ENCODE measurements at places on chromosomes 3 and 15. TPM values are rescaled to one million over a fixed set of nuclear protein-coding genes. Genes with fewer than 3 reads are reported as not detected.

- no peak for DNase-seq
Observed at GRCh38 chr3:46755646-46756045, 38.0 kb upstream of the PRSS50 start.

- peak; percentile 19 for DNase-seq
Observed at GRCh38 chr3:183122257-183122932, 23.1 kb upstream of the MCCC1 start.

GRCh38 chr3:120471643-120472042 is 20.9 kb upstream of the FSTL1 start:
- no peak for DNase-seq

DNA sequence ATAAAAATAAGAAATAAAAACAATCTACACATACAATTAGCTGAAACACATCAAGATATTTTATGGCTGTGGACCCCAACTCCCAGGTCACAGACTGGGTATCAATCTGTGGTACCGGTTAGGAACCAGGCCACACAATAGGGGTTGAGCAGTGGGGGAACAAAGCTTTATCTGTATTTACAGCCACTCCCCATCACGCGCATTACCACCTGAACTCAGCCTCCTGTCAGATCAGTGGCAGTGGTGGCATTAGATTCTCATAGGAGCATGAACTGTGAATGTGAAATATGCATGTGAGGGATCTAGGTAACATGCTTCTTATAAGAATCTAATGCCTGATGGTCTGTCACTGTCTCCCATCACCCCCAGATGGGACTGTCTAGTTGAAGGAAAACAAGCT is 17.7 kb upstream of the DNAJC19 start:
- no peak for DNase-seq

GRCh38 chr3:61181874-61182273 is 69.4 kb downstream of the FHIT start:
- peak; percentile 11 for DNase-seq

GRCh38 chr3:82938821-82939328 is 1177.4 kb upstream of the GBE1 start:
- no peak for DNase-seq

DNA sequence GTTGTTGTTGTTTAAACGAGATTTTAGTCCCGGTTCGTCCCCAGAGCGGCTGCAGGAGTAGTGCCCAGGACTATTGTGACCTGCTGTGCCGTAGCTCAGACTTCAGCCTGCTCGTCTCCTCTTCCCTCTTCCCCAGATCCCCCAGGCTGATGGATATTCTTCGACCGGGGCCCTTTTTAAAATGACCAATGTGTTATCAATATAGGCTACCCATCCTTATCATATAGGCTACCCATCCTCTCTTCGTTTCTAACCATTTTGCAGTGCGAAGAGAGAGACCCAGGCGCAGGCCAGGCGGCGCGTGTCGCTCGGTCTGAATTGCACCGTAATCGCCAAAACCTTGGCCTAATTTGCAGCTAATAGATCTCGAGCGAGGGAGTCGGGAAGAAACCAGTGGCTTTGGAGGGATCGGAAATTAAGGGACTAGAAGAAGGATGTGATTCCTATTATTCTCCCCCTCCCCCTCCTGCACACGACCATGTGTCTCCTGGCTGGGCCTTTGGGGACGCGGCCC is 23.0 kb downstream of the NR2F2 start:
- no peak for DNase-seq

DNA sequence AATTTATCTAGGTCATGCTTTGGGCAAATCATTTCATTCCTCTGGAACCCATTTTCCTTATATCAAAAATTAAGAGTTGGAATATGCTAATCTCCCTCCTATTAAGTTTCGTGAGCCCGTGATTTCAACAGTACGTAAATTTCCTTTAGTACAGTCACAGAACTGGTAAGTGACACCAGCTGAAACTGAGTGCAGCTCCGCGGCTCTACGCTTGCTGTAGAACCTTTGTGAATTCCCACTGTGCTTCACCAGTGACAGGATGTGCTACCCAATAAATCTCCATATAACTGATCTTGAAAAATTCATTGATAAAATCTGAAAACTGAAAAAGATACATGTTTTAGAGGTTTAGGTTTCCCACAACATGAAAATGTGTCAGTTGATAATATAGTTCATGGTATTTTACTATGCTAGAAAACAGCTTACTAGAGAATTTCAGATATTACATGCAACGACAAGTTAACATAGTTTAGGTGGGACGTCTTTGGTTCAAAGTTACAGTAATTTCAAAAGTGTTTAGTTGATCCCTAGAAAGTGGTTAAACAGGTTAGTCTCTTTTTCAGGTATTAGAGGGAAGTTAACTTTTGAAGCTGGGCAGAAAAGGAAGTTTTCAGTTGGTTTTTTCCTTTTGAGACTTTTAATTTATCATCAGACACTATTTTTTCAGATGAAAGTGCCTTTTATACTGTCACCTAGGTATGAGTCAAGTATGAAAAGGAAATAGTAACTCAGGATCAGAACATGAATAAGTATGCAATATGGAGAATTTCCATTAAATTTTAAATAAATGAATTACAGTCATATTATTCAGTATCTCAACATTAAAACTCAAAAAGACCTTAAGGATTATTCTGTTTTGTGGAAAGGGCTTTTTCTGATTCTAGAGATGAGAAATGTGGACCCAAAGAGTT is 57.0 kb downstream of the PPARG start:
- DNase-seq: no peak

DNA sequence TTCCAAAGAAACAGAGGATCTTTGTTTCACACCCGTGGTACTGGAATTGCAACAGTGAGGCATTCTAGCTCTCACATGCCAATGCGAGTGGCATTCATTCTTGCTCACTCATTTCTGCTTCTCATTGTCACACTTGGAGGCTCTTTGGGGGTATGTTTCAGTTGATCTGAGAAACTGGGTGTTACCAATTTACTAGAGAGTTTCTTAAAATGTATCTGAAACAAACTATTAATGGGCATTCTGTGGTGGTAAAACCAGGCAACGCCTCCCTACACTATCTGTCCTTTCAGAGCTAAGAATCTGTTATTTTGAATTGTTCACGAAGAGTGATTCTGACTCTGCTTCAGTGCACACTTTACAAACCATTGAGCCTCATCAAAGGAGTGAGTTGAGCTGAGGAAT is 140.6 kb upstream of the BHLHE40 start:
- no peak for DNase-seq

DNA sequence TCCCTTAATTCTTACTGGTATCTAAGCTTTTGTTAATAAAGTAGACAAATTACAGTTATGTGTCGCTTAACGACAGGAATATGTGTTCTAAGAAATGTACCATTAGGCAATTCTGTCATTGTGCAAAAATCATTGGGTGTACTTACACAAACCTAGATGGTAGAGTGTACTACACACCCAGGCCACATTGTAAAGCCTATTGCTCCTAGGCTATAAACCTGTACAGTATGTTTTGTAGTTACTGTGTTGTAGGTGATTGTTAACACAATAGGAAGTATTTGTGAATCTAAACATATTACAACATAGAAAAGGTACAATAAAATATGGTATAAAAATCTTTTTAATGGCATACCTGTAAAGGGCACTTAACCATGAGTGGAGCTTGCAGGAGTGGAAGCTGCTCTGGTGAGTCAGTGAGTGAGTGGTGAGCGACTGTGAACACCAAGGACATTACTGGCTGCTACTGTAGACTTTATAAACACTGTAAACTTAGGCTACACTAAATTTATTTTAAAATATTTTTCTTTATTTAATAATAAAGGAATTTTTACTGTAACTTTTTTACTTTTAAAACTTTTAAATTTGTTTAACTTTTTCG is 47.4 kb downstream of the FSIP1 start:
- DNase-seq: no peak

DNA sequence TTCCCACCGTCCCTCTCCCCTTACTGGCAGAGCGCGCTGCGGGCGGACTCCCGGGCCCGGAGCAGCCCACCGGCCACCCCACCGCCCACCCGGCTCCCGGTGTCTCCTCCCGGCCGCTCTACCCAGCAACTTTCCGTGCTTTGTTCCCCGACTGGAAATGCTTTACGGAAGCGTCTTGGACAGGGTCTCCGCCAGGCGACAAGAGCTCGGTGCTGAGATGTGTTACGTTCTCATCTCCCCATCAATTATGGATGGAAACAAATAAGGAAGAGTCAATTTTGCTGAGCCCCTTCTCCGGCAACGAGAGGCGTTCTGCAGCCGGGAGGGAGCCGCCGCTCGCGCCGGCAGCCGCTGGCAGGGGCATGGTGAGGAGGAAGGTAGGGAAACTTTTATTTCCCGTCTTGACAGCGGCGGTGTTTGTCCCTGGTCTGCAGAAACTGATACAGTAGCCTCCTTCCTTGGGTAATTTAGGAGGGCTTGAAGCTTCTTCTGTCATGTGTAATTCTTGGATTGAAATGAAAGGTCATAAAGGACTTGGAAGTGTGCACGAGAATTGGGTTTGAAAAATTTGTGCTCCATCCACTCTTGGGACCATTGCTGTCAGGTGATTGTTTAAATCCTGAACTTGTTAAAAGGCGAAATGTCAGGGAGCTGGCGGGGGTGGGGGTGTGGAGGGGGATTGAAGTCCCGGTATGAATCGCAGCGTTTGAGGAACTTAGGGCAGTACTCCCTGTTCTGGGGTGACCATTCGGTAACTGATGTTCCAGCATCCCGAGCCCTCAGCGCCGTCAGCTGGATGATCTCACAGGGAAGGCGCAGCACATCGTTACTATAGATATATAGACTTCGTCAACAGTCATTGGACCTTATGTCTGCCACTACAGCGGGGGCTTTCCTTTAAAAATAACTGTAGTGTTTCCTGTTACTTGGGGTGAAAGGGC is 1.5 kb downstream of the SEMA6D start:
- no peak for DNase-seq

- no peak for DNase-seq
Observed at GRCh38 chr3:178761024-178761423, 224.8 kb downstream of the KCNMB2 start.

- DNase-seq: no peak
Observed at GRCh38 chr3:46628901-46629369, 16.6 kb downstream of the FAM240A start.

Gene CAMP
- not detected for total RNA-seq

DNA sequence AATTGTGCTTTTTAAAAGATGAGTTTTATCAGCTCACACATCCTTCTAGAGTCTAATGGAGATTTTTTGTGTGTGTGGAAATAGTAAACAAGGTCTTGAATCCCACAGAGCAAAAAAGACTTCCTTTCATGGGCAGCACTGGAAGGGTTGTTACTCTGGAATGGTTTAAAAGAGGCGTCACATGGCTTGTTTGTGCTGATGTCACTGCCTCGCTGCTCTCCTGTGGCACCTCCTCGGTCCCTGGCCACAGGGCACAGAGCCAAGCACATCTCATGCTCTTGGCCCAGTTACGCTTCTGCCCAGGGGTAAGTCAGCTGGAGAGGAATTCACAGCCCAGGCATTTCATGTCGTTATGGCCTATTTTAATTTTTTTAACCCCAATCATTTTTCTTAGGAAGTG is 53.2 kb downstream of the PGPEP1L start:
- DNase-seq: no peak

GRCh38 chr15:99954361-99955180 is 221.3 kb upstream of the LYSMD4 start:
- DNase-seq: no peak

DNA sequence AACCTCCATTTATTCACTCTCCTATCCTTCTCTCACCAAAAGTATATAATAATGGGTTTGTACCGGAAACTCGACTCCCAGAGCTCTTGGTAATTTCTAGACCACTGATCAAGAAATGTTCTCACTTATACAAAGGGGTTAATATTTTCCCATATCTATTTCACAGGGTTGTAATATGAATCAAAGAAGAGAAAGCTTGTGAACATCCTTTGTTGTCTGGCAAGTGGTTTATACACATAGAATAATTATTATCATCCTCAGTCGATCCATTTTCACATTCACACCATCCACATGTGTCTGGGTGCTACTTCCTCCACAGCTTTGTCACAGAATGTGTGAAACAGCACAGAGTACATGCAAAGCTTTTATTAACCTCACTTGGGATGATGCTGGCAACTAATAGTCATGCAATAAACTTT is 29.9 kb upstream of the STT3B start:
- no peak for DNase-seq

- no peak for DNase-seq
Observed at GRCh38 chr15:82764117-82764490, 41.8 kb downstream of the FSD2 start.

DNA sequence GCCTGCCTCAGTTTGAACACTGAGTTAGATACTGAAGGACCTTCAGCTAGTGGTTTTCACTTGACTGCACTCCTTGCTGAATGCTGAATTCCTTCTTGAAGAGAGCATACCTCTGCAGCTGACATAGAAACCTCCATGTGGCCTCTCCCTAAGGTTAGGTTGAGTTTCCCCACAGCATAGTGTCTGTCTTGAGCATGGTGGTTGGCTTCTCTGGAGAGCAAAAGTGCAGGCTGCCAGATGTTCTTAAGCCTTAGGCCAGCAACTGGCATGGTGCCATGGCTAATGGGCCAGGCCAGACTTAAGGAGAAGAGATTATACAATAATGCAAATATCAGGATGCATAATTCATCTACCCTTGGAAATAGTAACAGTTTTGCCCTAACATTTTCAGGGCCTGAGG is 545.6 kb upstream of the ZNF385D start:
- DNase-seq: no peak

- DNase-seq: no peak
Observed at GRCh38 chr3:122635789-122636188, 44.9 kb upstream of the PARP14 start.

GRCh38 chr3:196081002-196081833 is 672 bp downstream of the TFRC start:
- DNase-seq: no peak

DNA sequence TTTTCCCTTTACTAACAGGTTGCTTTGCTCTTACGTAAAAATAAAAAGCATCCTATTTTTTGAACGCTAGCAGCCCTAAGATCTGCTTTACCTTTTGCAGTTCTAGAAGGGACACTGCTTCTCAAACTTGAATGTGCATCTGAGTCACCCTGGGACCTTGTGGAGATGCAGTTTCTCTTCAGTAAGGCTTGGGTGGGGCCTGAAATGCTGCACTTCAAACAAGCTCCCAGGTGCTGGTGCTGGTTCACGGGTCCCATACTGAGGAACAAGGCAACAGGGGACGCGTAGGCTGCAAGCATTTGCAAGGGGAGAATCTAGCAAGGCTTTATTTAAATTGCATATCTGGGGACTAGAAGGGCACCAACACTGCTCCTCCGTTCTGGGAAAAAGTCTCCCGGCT is 30.0 kb downstream of the MB21D2 start:
- DNase-seq: no peak

DNA sequence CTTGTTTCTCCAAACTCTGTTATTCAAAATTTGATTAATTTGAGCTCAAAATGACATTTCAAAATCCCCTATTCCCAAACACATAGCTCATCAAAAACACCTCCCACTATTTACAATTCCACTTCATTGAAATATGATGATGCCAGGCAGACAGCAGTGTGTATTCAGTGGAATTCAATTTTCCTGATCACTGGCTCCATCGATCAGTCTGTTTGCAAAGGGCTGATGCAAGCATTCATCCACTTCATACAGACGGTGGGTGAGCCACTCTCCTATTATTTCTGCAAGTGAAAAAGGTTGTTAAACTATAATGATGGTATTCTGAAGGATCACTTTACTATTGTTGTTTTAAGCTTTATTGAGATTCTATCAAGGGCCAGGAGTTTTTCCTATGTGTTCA is 90.7 kb downstream of the RTP4 start:
- no peak for DNase-seq

Gene MORC1
- total RNA-seq: not detected

GRCh38 chr3:37645517-37646380 is 215.9 kb upstream of the CTDSPL start:
- no peak for DNase-seq
